Activated effector memory CD4-positive, alpha-beta T cell treated with anti-CD3 and anti-CD28 coated beads, Interleukin-2, amount 50 U/mL, for 16 hours (primary cell): ENCODE measurements at places on chromosomes 11 and 22.

GRCh38 chr22:38869663-38870062 is 2.4 kb downstream of the CBX6 start:
- peak; percentile 49 for DNase-seq

DNA sequence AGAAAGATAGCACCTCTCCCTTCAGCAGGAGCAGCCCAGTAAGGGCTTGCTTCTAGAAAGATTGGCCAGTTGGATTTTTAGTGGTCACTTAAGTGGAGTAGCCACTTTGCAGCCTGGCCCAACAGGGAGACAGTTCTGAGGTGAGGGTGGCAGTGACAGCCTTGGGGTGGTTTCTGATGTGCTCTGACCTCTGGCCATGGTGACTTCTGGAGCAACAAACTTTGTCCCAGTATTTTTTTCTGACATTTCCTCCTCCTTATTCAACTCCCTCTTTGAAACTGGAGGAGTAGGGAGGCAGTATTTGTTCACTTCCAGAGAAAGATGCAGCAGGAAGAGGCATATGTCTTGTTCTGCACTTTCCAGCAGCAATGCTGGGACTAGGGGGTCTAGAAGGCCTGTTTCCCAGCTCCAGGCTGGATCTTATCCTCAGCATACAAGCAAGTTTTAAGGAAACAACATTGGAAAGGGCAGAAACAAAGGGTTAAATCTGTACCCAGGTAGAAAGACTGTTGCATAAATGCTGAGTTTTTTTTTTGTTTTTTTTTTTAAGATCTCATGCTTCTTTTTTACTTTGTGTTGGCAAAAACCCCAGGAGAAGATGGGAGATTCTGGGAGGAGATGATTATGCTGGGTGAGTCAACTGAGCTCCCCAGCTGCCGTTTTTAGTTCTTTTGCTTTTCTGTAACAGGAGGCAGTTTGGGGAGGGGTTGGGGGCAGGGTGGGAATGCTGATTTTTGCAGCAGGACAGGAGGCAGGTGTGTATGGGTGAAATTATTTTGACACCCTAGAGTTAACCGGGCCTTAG is 37.2 kb downstream of the RCOR2 start:
- DNase-seq = no peak

- peak; percentile 70 for DNase-seq
Observed at GRCh38 chr22:21643533-21644357, 1.6 kb downstream of the SDF2L1 start.

- no peak for DNase-seq
Observed at GRCh38 chr22:46696229-46696518, 41.9 kb downstream of the CERK start.

DNA sequence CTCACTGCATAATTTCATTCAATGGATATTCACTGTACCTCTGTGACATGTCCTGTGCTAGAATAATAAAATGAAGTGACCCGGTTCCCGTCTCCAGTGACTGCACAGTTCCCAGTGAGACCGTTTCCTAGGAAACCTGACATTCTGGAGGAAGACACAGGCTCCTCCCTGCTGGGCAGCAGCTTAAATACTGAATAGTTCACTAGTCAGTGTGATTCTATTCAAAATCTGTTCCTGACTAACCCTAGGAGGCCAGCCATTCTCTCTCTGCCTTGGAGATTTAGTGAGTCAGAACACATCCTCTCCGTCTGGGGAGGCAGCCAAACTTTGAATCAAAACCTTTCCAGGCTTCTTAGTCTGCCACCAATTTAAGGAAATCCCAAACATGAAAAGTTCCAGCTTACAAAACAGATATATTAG is 11.3 kb downstream of the TRIM66 start:
- no peak for DNase-seq

DNA sequence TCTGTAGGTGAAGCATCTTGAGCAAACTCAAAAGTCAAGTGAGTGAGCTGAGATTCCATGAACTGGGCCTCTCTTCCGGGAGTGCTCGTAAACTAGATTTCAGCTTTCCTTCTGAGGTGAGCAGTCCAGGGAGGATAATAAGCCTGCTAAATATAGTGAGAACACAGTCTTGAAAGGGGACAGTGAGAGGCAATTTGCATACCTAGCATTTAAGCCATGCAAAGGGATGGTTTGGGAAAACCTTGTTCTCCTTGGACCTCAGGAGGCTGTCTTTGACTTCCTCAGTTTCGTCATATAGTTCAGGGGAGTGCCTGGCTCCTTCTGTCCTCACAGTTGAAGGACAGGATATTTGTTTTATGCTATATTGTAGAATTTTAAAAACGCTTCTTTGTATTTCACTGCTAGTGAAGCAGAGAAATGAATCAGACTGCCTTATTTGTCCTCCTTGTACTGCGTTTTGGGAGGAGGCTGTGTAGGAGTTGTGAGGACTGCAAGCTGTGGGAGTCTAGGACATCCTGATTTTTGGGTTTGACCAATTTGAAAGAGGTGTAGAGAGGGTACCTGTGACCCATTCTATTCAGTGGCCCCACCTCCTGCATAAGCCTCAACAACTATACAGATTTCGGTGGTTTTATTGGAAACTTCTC is 11.0 kb upstream of the SORL1-AS1 start:
- DNase-seq = no peak
